ENCODE measurements at places on chromosomes 1 and 21. TPM values are rescaled to one million over a fixed set of nuclear protein-coding genes. Genes with fewer than 3 reads are reported as not detected.

DNA sequence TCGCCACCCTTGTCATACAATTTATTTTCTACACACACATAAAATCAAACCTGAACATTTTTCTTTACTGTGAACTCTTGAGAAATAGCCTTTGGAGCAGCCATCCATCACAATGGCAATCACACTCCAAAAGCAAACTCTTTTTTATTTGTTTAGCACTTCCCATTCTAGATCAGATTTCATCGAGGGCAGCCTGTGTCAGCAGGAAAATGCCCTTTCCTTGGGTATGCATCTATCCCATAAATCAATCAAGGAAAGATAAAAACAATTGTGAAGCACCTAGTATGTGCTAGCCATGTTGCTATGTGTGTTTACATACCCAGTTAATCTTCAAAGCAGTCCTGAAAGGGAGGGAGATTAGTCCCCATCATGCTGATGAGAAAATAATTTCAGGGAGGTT is 484.1 kb upstream of the USP24 start:
- no peak for DNase-seq

The TDRD5 gene
- under 0.01 TPM for total RNA-seq

The C1QC gene
- under 0.01 TPM for total RNA-seq

- no peak for DNase-seq
Measured at GRCh38 chr1:41478118-41478748, 6.2 kb downstream of the EDN2 start.

- DNase-seq = no peak
Measured at GRCh38 chr1:58799650-58800049, 15.8 kb upstream of the JUN start.

Data from hematopoietic multipotent progenitor cell (in vitro differentiated cells).